ENCODE measurements at places on chromosomes 5 and 9. TPM values are rescaled to one million over a fixed set of nuclear protein-coding genes. Genes with fewer than 3 reads are reported as not detected.

Gene FOXD4L3
- not detected for total RNA-seq

Gene TTLL11
- 8.2 TPM for total RNA-seq

Gene PCDHGA12
- 10.5 TPM for total RNA-seq

Gene DNLZ
- total RNA-seq: 50.4 TPM

Gene DAPK1
- total RNA-seq: 63.8 TPM

Gene COL5A1
- total RNA-seq: 185 TPM

Gene MIER3
- 10.7 TPM for total RNA-seq

Gene ADCY2
- total RNA-seq: not detected

Gene KIF24
- 1.8 TPM for total RNA-seq

Gene SV2C
- not detected for total RNA-seq

Gene AUH
- 7.4 TPM for total RNA-seq

Gene HAVCR2
- total RNA-seq: not detected

Gene RECK
- total RNA-seq: 18.7 TPM

Gene NOXA1
- total RNA-seq: 1.7 TPM

Gene NR5A1
- total RNA-seq: not detected
